Ovary (tissue), 10 donors: ENCODE measurements at places on chromosomes 3 and 15. TPM values are rescaled to one million over a fixed set of nuclear protein-coding genes. Genes with fewer than 3 reads are reported as not detected.

WDR93 gene
- total RNA-seq, result 0.45 TPM

TLR9 gene
- 1.5 TPM for total RNA-seq

PPM1L gene
- total RNA-seq, result 10.5 TPM

KIF15 gene
- total RNA-seq, result 0.99 TPM

GRCh38 chr3:28994161-28994905, 286.5 kb upstream of the RBMS3 start:
- DNase-seq, result no peak

GRCh38 chr3:197216914-197217313, 81.5 kb downstream of the DLG1 start:
- no peak for DNase-seq

DNA sequence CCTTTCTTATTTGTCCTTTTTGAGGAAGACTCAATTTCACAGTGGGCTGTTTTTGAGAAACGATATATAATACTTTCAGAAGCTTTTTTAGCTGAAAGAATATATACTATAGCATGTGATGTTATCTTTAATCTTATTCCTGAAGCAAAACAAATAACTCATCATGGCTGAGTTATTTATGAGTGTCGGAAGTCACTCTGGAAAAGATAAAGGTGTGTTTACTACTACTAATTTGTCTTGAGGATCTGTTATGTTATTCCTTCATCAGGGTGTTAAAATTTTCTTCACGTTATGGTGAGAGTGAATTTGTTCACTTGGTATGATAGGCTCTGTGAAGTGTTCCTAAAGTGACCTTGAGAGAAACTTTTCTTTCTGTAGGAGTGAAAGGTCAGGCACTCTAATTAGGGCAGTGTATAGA, 4.7 kb downstream of the TCF12 start:
- no peak for DNase-seq
